CD4-positive, alpha-beta T cell treated with Interleukin-17A for 1 hour (primary cell): ENCODE measurements at places on chromosomes 3 and 15.

DNA sequence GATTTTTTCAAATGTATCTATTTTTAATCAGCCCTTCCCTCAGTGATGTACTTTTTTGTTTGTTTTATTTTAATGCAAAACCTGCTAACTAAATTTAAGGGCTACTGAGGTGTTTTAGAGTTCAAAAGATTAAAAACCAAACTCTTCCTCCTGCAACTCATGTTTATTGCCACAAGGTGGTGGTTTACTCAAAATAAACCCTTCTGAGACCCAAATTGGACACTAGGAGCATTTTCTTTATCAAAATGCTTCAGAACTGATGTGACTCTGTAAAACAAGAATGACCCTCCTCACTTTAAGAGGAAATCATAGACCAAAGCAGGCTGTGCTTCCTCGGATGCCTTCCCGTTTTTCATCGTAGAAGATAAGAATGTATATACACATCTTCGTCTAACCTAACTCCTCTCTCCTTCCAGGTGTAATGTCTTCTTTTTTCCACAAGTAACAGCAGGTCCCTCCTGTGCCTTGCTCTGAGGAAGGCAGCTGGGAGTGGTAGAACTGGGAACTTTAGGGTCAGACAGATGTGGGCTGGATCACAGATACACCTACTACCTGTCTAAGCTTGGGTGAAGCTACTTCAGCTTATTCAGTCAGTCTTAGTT lies 2.9 kb upstream of the NME9 start:
- DNase-seq = peak; percentile 38

- DNase-seq = no peak
These were observed 23.3 kb downstream of the FBN1 start for GRCh38 chr15:48622237-48622636.

GRCh38 chr3:119305286-119305685 lies 11.1 kb downstream of the ARHGAP31 start:
- DNase-seq = no peak

GRCh38 chr3:33825111-33825510 lies 26.7 kb downstream of the PDCD6IP start:
- DNase-seq = no peak

GRCh38 chr15:70111203-70112073 lies 13.7 kb upstream of the TLE3 start:
- DNase-seq = no peak

DNA sequence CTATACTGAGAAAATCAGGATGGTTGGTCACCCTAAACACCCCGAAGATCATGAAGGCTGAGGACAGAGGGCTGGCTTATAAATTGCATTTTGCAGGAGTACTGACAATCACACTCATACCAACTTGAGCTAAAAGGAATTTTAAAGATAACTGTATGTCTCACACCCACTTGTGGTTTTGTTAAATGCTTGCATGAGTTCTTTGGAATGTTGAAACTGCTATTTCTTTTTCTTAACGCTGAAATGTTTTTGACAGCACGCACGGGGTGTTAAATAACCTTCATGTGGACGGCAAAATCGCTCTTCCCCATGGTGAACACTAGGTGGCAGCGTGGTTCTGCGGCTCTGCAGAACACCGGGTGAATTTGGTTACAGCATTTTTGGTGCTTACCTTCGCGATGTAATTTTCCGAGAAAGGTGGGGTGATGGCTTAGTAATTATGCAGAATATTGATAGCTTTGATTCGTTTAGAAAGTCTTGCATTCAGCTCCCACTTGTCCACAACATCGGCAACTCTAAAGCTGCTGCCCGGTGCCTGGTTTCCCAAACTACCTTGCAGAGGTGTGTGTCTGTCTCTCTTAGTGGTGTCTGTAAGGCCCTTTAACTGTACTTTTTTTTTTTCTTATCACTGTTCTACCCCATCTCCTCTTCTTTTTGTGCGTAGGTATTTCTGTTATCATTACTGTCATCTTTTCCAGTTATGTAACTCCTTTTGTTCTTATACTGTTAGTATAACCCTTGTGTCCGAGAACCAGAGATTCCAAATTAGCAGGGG lies 51.7 kb downstream of the ARNT2 start:
- DNase-seq = peak; percentile 64

GRCh38 chr3:37136067-37136466 lies 38.3 kb downstream of the LRRFIP2 start:
- DNase-seq = no peak
